ENCODE measurements at places on chromosomes 7 and 10.

- no peak for DNase-seq
These were observed 54.9 kb downstream of the HK1 start for GRCh38 chr10:69333205-69333604.

DNA sequence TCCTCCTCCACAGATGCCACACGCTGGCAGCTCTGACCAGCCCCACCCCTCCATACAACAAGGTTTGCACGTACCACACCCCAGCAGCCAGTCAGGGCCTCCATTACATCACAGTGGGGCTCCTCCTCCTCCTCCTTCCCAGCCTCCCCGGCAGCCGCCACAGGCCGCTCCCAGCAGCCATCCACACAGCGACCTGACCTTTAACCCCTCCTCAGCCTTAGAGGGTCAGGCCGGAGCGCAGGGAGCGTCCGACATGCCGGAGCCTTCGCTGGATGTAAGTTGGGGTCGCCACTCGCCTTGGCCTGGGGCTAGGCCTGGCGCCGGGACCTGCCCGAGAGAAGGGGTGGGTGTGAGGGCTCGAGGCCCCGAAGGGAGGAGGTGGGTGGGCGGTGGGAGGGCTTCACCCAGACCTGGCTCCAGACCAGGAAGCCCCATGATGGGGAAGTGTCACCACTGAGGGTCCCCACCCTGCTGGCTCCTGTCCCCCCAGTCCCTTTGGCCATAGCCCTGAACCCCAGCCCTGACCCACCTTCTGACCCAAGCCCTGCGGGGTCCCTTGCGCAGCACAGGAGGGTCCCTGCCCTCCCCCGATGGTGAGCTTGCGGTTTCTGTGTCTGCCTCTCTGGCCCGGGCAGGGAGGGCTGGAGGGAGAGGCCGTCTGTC lies 36.2 kb upstream of the PPIF start:
- no peak for DNase-seq

GRCh38 chr10:133440633-133441285 lies 13.0 kb upstream of the SCART1 start:
- DNase-seq: no peak

- DNase-seq: no peak
These were observed 39.0 kb downstream of the SEMA3C start for GRCh38 chr7:80879849-80880248.

DNA sequence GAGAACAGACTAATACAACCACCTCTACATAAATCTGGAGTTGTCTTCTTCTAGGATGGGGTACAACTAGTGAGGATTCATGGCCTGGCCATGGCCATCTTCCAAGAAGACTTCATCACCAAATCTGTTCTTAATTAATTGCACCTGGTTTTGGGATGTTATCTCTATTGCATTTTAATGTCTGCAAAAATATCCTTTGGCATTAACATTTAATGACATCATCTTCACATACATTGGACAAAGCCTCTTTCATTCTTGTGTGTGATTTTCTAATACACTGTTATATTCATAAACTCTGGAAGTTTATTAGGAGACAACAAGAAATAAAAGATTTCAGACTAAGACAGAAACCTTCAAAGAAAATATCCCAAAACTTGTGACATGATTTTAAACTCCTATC lies 124.2 kb upstream of the ABCB5 start:
- no peak for DNase-seq

Data from stimulated activated CD8-positive, alpha-beta memory T cell treated with anti-CD3 and anti-CD28 coated beads, Interleukin-4, amount 100 ng/mL, for 1 hour (primary cell).